Heart right ventricle (tissue), 16 donors: ENCODE measurements at places on chromosomes 4 and X. TPM values are rescaled to one million over a fixed set of nuclear protein-coding genes. Genes with fewer than 3 reads are reported as not detected.
A peak's percentile ranks its signal among the peaks of the same experiment; 100 is the strongest.

The HOPX gene
- total RNA-seq: 3.9 TPM

The TMEM154 gene
- total RNA-seq: 1.1 TPM

The KCTD8 gene
- 0.18 TPM for total RNA-seq

The MAGEA6 gene
- total RNA-seq: not detected

The ABHD18 gene
- total RNA-seq: 40.0 TPM

The OTUD6A gene
- not detected for total RNA-seq

The TRIM2 gene
- 20.6 TPM for total RNA-seq

GRCh38 chrX:13046141-13046855 lies 1.9 kb upstream of the FAM9C start:
- H3K4me3 ChIP-seq: no peak overlapping the region
- no peaks in the 10 kb centered on the region for H3K36me3 ChIP-seq
- no peaks in the 10 kb centered on the region for H3K27me3 ChIP-seq
- DNase-seq: no peak

- no peaks in the 10 kb centered on the region for H3K4me1 ChIP-seq
- H3K27ac ChIP-seq: no peak overlapping the region
- no peak for DNase-seq
- peaks cover 7% of the 10 kb centered on the region for H3K27me3 ChIP-seq
- no peak overlapping the region for H3K4me3 ChIP-seq
These were observed 1.9 kb downstream of the MAP3K15 start for GRCh38 chrX:19513383-19513782.

DNA sequence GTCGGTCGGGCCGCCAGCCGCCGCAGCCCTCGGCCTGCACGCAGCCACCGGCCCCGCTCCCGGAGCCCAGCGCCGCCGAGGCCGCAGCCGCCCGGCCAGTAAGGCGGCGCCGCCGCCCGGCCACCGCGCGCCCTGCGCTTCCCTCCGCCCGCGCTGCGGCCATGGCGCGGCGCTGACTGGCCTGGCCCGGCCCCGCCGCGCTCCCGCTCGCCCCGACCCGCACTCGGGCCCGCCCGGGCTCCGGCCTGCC lies 213 bp downstream of the NFKB1 start:
- peak overlapping the region; percentile 91 for H3K4me3 ChIP-seq
- H3K36me3 ChIP-seq: no peaks in the 10 kb centered on the region
- peaks cover 47% of the 10 kb centered on the region for H3K4me1 ChIP-seq
- DNase-seq: no peak
- H3K27me3 ChIP-seq: no peaks in the 10 kb centered on the region

DNA sequence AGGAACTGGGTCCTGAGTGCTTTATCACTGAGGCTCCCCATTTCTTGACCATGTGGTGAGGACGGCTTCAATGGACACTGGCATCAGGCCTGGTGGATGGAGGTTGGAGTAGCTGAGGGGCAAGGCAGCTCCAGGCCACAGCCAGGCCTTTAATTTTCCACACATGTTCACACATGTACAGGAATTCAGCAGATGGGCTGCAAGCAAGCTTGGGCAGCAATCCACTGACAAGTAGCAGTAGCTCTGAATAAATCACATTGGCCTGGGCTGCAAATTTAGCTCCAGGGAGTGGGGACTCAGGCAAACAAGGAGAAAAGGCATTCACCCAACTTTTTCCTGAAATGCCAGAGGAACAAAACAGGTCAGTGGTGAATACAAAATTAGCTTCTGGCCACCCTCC lies 107.8 kb upstream of the SCML1 start:
- H3K4me3 ChIP-seq: no peak overlapping the region
- no peak for DNase-seq
- no peak overlapping the region for H3K27ac ChIP-seq
- H3K4me1 ChIP-seq: no peaks in the 10 kb centered on the region

DNA sequence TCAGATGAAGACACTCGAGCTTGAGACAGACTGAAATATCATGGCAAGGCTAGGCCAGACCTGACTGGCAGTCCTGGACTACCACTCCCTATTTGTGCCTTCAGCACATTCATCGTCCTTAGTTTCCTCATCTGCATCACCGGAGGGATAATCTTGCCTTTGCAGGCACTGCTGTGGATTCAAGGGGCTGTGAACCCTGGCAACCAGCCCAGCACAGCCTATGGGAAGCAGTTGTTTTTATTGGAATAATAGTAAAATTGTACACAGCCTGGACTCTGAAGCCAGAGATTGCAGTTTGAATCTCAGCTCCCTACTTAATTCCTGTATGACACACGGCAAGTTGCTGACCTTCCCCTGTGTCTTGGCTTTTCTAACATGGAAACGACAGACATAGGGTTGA lies 161.0 kb downstream of the NSUN7 start:
- H3K4me1 ChIP-seq: peaks cover 10% of the 10 kb centered on the region
- no peak overlapping the region for H3K4me3 ChIP-seq
- DNase-seq: no peak
- no peaks in the 10 kb centered on the region for H3K27me3 ChIP-seq
- no peak overlapping the region for H3K27ac ChIP-seq
- H3K36me3 ChIP-seq: no peaks in the 10 kb centered on the region

DNA sequence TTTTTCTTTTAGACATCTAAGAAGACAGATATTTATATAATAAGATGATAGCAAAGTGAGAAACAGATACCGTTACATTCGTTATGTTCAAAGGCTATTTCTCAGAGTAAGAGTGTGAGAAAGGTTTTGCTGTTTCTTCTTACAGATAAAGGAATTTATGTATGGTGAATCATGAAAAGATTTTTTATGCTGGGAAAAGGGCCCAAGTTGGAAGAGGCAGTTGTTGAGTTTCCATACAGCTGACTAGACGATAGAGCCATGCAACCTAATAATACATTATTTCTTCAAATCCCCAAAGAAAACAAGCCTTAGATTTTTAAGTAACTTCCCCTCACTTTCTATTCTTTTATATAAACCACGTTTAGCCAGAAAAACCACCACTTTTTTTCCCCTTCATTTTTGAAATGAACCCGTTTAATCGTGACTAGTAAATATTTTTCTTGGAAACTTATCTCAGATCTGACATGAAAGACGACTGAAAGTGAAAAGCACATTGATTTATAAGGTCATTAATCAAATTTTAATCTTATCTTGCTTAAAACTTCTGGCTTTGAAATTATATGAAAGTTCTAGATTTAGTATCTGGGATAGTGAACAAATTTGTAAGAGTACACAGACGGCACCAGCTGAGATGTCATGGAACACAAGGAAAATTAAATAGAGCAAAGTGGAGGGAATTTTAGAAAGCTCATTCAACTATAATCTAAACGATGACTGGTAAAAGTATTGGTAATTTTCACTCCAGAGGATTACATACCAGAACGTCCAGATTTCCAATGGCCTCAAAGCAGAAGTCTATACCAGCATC lies 10.9 kb downstream of the ADH6 start:
- no peaks in the 10 kb centered on the region for H3K4me1 ChIP-seq
- DNase-seq: no peak
- no peak overlapping the region for H3K4me3 ChIP-seq
- no peaks in the 10 kb centered on the region for H3K27me3 ChIP-seq
- H3K36me3 ChIP-seq: no peaks in the 10 kb centered on the region

GRCh38 chr4:70544279-70544868 lies 26.0 kb downstream of the AMTN start:
- DNase-seq: no peak
- no peaks in the 10 kb centered on the region for H3K36me3 ChIP-seq
- H3K4me3 ChIP-seq: no peak overlapping the region

DNA sequence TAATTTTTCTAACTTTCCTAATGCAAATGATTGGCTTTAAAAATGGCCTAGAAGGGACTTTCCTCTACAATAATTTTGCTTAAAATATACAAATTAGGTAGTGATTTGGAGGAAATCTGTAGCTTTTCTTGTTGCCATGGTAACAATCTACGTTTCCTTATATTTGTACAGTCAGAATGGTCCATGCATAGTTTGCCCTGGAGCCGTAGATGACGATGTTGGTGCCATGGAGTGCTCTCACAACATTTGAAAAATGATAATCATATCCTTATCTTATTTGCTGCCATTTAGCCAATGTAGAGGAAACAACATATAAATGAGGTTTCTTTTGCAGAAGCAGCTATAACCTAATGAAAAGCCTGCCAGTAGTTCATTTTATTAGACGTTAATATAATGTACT lies 89.0 kb upstream of the NMU start:
- H3K36me3 ChIP-seq: no peaks in the 10 kb centered on the region
- peaks cover 4% of the 10 kb centered on the region for H3K27me3 ChIP-seq
- DNase-seq: no peak
- H3K4me1 ChIP-seq: no peaks in the 10 kb centered on the region

- no peaks in the 10 kb centered on the region for H3K27me3 ChIP-seq
- no peak for DNase-seq
- no peak overlapping the region for H3K4me3 ChIP-seq
- H3K36me3 ChIP-seq: no peaks in the 10 kb centered on the region
- no peaks in the 10 kb centered on the region for H3K4me1 ChIP-seq
These were observed 60.7 kb upstream of the DHRSX start for GRCh38 chrX:2561456-2561855.

- H3K27me3 ChIP-seq: no peaks in the 10 kb centered on the region
- no peaks in the 10 kb centered on the region for H3K4me1 ChIP-seq
- no peak overlapping the region for H3K4me3 ChIP-seq
- H3K27ac ChIP-seq: no peak overlapping the region
These were observed 42.4 kb upstream of the AGA start for GRCh38 chr4:177484613-177485021.

- H3K4me3 ChIP-seq: no peak overlapping the region
- peaks cover 85% of the 10 kb centered on the region for H3K4me1 ChIP-seq
- no peaks in the 10 kb centered on the region for H3K36me3 ChIP-seq
- no peak overlapping the region for H3K27ac ChIP-seq
- DNase-seq: no peak
These were observed 3.5 kb downstream of the FBXL5 start for GRCh38 chr4:15651676-15652075.

DNA sequence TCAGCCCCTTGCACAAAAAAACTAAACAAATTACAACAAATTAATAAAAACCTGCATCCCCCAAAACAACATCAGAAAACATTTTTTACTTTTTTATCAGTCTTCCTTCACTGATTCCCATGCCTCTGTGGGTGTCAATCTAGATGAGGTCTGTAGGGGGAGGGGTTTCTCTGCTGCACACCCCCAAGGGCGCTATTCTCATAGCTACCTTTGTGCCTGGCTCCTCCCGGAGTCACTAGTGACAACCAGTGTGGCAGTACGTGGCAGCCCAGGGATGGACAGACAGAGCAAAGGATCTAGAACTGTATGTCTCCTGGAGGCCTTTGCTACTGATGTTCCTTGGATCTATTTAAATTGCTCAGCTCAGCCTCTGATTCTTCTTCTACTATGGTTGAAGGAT lies 228.1 kb upstream of the ANXA3 start:
- H3K4me3 ChIP-seq: no peak overlapping the region
- DNase-seq: no peak
- H3K4me1 ChIP-seq: no peaks in the 10 kb centered on the region
- H3K27ac ChIP-seq: no peak overlapping the region
- H3K36me3 ChIP-seq: no peaks in the 10 kb centered on the region

DNA sequence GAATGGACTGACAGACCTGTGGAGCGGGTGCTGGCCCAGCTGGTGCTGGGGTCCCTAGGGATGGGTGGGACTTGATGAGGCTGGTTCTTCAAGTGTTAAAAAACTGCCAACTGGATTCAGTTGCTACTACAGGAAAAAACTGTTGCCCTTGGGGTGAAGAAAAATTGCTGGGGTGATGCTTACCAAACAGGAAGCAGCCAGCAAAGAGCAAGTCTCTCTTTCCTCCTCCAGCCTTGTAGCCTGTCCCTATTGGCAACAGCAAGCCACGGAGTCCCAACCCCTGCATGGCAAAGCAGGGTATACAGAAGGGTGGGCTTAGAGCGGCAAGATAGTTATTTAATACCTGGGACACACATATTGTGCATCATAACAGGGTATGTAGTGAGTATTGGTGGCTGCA lies 60.1 kb upstream of the ATP8A1 start:
- H3K4me1 ChIP-seq: no peaks in the 10 kb centered on the region
- H3K27me3 ChIP-seq: no peaks in the 10 kb centered on the region
- no peak overlapping the region for H3K27ac ChIP-seq
- H3K36me3 ChIP-seq: no peaks in the 10 kb centered on the region
- no peak for DNase-seq

DNA sequence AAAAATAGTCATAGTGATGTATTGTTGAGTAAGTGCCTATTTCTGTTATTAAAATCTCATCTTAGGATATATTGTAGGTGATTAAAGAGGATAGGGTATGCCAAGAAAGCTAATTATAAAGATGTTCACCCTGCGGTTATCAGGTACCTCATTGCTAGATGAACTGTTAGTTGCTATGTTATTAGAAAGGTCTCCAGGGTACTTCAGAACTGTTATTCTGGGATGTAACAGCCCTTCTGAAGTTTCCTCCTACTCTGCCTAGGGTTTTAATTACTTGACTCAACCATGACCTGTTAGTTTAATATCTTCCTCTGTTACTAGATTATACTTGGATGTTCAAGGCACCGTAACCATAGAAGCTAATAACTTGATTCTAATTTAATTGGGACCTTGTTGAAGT lies 15.4 kb downstream of the TMPRSS11E start:
- H3K4me3 ChIP-seq: no peak overlapping the region
- no peaks in the 10 kb centered on the region for H3K27me3 ChIP-seq
- H3K4me1 ChIP-seq: no peaks in the 10 kb centered on the region

DNA sequence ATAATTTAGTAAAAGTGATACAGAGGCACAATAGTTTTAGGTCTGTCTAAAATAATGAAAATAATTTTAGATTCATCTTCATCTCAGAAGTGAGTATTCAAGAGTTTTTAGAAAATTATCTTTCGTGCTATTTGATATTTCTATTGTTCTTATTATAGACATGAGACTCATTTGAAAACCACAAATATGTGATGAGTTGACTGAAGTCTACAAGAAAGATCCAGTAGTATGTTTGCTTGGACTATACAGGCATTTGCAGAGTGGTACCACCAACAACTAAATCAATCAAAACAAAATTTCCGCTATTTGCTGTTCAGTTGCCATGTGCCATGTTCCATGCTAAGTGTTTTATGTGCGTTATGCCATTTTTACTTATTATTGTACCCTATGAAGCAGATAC lies 1318.5 kb downstream of the STIM2 start:
- no peaks in the 10 kb centered on the region for H3K27me3 ChIP-seq
- no peak overlapping the region for H3K27ac ChIP-seq
- H3K4me1 ChIP-seq: no peaks in the 10 kb centered on the region
- no peak overlapping the region for H3K4me3 ChIP-seq
- no peaks in the 10 kb centered on the region for H3K36me3 ChIP-seq

DNA sequence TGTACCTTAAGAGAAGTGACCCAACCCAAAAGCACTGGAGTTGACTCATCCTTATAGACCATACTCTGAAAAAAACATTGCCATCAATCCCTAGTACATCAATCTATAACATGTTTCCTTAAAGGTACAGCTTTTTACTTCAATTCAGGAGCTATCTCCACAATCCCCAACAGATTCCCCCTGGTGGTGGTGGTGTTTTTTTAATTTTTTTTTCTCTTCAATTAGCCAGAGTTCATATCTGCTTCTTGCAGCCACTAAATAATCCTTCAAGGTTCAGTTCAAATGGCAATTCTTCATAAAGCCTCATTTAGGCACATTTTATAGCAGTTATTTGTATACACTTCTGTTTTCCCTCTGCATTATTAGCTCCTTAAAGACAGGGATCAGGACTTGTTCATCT lies 60.7 kb upstream of the KDR start:
- no peaks in the 10 kb centered on the region for H3K27me3 ChIP-seq
- DNase-seq: no peak
- no peak overlapping the region for H3K4me3 ChIP-seq
- peak overlapping the region; percentile 7 for H3K27ac ChIP-seq
- no peaks in the 10 kb centered on the region for H3K36me3 ChIP-seq

GRCh38 chr4:22187203-22187820 lies 238.7 kb upstream of the KCNIP4 start:
- no peak overlapping the region for H3K27ac ChIP-seq
- no peaks in the 10 kb centered on the region for H3K27me3 ChIP-seq
- DNase-seq: no peak
- H3K36me3 ChIP-seq: no peaks in the 10 kb centered on the region
- H3K4me1 ChIP-seq: no peaks in the 10 kb centered on the region

- DNase-seq: no peak
- no peaks in the 10 kb centered on the region for H3K36me3 ChIP-seq
- no peaks in the 10 kb centered on the region for H3K4me1 ChIP-seq
- no peaks in the 10 kb centered on the region for H3K27me3 ChIP-seq
These were observed 172.0 kb downstream of the CFAP299 start for GRCh38 chr4:80507507-80507906.
